ENCODE measurements at places on chromosomes 4 and X.
A peak's percentile ranks its signal among the peaks of the same experiment; 100 is the strongest.

DNA sequence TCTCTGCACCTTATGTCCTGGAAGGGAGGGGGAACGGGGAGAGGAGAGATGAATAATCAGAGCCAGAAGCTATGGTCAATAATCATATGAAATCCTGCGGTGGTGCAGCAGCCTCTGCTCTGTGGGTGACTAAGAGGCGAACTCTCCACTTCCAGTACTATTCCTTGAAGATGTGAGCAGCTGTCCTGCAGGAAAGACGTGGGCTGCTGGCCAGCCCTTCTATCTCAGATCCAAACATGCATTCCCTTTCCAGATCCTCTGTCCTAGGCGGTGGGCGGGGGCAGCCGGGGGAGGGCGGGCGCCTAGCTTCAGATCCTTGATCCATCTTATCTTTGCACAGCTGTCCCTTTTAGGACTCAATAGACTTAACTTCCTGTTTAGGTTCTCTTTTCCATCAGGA, 34.5 kb downstream of the SPINK2 start:
- no peak for DNase-seq

- no peak for DNase-seq
Measured at GRCh38 chrX:117645639-117646038, 471.0 kb downstream of the KLHL13 start.

GRCh38 chrX:40415675-40416074, 165.1 kb upstream of the ATP6AP2 start:
- DNase-seq = no peak

- no peak for DNase-seq
Measured at GRCh38 chrX:78383594-78383993, 56.2 kb upstream of the CYSLTR1 start.

DNA sequence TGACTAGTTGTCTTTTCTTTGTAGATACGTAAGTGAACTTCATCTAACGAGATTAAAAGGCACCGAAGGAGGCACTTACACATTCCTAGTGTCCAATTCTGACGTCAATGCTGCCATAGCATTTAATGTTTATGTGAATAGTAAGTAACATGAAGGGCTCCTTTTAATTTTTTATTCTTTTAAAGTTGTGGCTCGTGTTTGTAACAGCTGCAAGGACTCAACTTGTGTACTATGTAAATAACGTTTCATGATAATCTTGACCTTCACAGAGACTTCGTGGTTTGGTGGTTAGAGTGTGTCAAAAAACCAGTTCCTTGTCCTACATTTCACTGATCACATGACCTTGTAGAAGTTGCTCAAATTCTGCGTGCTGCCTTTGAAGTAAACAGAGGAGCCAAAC, 51.6 kb downstream of the KIT start:
- no peak for DNase-seq

GRCh38 chrX:96924581-96924980, 40.9 kb downstream of the RPA4 start:
- DNase-seq = no peak

- no peak for DNase-seq
Measured at GRCh38 chrX:38871129-38872029, 70.1 kb downstream of the MID1IP1 start.

DNA sequence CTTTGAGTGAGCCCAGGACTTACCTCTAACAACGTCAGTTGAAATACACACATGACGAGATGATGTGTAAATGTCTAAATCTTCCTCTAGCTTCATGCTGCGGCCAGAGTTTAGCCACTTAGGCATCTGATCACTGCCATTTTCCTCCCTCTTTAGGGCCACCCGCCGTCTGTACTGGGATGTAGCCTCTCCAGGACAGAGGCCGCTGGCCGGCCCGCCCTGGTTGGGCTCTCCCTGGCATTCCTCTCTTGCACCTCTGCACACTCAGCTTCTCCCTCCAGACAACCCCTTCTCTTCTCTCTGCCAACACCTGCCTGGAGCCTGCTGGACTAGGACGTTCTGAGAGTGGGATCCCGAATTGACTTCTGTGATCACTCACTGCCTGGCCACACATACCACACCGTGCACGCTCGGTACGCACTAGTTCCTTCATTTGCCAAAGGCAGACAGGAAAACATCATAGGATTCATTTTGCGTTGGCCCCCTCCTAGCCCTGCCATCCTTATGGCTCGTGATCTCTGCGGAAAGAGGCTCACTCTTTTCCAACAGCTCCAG, 33.6 kb downstream of the RNF212 start:
- DNase-seq = no peak

DNA sequence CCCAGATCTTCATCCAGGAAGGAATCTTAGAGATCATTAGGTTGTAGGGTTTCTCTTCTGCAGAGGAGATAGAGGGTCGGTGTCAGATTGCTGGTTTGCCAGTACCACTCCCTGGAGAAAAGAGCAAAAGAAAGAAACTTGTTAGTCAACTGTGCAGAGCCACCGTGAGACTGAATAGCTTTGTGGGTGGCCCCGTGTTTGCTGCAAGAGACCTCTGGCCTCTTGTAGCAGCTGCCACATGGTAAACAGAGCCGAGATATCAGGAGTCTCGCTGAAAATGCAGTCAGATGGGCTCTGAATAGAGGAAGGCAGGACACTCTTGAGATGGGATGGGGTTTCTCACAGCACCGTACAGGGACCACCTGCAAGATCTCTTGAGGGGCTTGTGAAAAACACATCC, 149.7 kb downstream of the PTTG2 start:
- DNase-seq = peak; percentile 37

- no peak for DNase-seq
Measured at GRCh38 chrX:6279277-6279909, 50.7 kb upstream of the NLGN4X start.

DNA sequence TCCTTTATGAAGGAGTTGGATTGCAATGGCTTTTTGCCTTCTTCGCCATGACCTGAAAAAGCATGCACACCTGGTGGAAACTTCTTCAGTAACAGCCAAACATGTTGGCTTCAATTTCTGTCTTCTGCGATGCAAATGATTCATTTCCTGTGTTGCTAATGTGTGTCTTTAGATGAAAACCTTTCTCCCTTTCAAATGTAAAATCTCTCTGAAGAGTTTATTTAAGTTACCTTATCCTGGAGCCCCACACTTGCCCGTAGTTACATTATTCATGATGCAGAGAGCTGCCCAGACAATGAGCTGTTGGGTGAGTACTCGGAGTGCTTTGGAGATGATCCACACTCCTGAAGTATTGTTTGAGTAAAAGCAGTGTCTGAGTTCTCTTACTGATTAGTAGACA, 1100.9 kb downstream of the RPA4 start:
- DNase-seq = no peak

- no peak for DNase-seq
Measured at GRCh38 chr4:39559626-39560025, 32.4 kb upstream of the UGDH start.

- DNase-seq = no peak
Measured at GRCh38 chrX:15750611-15751154, 12.6 kb downstream of the CA5B start.

DNA sequence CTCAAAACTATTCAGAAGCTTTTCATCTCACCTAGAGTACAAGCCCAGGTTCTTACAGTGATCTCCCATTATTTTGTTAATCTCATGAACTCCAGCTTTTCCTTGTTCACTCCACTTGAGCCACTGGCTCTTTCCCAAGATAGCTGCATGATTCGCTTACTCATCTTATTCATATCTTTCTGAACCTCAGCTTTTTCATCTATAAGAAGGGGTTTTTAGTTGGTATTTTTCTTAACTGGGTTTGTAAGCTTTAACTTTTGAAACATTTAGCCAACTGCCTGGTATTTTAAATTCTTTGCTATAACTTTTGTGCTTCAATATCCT, 24.0 kb downstream of the GIMD1 start:
- DNase-seq = no peak

- no peak for DNase-seq
Measured at GRCh38 chr4:23966725-23967124, 76.9 kb upstream of the PPARGC1A start.

- DNase-seq = no peak
Measured at GRCh38 chr4:105934386-105934785, 39.1 kb downstream of the NPNT start.

- DNase-seq = no peak
Measured at GRCh38 chr4:7828011-7828720, 111.5 kb downstream of the AFAP1 start.

DNA sequence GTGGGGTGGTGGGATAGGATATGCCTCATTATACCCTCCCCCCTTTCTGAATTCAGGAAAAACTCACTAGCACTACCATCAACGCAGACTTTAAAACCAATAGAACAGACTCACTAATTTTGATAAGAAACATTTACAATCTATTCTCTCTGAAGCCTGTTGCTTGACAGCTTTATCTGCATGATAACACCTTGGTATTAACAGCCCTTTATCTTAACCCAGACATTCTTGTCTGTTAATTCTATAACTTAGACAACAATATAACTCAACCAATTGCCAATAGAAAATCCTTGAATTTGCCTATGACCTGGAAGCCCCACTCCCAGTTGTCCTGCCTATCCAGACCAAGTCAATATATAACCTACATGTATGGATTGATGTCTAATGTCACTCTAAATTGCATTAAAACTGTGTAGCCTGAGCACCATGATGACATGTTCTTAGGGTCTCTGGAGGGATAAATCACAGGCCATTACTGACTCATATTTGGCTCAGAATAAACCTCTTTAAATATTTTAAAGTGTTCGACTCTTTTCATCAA, 1.5 kb upstream of the UGT2A3 start:
- no peak for DNase-seq

DNA sequence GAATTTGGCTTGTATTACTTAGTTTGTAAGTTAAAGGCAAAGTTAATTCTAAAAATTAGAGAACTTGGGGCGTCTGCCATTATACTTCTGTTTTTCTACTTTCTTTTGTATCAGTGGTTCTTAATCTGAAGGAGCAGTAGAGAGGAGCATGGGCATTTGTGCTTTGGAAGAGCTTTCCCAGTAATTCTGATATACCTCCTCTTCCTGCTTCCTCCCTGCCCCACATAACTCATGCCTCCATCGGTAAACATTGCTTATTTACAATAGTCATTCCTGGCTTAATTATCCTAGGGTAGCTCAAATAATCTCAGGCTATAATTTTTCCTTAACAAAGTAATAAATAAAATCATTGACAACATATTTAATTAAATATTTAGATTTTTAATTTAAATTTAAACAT, 37.1 kb upstream of the SPARCL1 start:
- no peak for DNase-seq

GRCh38 chrX:40385256-40385655, 195.5 kb upstream of the ATP6AP2 start:
- no peak for DNase-seq

GRCh38 chr4:140260227-140260626, 106.2 kb upstream of the MAML3 start:
- DNase-seq = no peak

DNA sequence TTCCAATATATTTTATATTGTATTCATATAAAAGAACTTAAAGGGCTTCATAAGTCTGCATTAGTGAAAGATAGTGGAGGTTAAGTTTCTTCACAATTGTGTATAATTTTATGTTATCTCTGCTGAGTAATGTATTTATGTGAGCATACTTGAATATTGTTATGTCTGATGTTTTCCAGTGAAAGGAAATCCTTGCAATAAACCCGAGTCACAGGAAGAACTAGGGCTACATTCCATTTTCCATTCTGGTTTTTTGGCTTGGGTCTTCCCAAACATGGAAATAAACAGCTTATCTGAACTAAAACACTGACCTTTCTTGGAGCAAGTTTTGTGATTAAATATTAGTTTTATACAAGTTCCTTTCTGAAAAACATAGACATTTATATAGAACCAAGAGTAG, 231.3 kb upstream of the GPRIN3 start:
- DNase-seq = no peak

DNA sequence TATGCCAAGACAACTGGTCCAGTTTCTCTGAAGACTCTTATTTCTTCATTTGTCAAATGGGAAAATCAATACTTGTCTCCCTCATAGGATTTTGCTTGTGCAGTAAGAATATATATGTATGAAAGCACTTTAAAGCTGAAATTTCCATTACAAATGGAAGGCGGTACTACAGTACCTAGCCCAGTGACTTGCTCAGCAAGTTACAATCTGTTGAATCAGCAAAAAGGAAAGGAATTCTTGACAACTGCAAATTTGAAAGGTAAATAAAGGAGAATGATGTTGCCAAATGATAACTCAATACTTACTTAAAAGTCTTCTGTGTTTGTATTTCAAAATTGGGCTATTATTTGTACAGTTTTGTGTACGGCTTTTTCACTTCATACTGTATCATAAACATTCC, 71.1 kb downstream of the PKD2 start:
- no peak for DNase-seq

- DNase-seq = no peak
Measured at GRCh38 chrX:10509397-10509796, 111.0 kb downstream of the MID1 start.
